ENCODE measurements at places on chromosomes 1 and 21.

- peak; percentile 72 for DNase-seq
Observed at GRCh38 chr1:223363856-223364684, at the start of gene SUSD4. Gene SUSD4 (minus strand): TSS chr1:223364176. CDS start chr1:223363425, 751 bp downstream.

GRCh38 chr1:59243550-59243949 lies 53.3 kb upstream of the FGGY start:
- no peak for DNase-seq

- peak; percentile 43 for DNase-seq
Observed at GRCh38 chr1:11700601-11701467, 9.3 kb downstream of the DRAXIN start.

GRCh38 chr1:206803221-206803730 lies 31.0 kb upstream of the IL10 start:
- no peak for DNase-seq

- DNase-seq, result no peak
Observed at GRCh38 chr21:45601551-45601950, 42.0 kb upstream of the PCBP3 start.

- DNase-seq, result no peak
Observed at GRCh38 chr21:44354775-44355771, 1.7 kb downstream of the TRPM2 start.

- DNase-seq, result no peak
Observed at GRCh38 chr1:179366093-179366800, 476 bp downstream of the AXDND1 start.

DNA sequence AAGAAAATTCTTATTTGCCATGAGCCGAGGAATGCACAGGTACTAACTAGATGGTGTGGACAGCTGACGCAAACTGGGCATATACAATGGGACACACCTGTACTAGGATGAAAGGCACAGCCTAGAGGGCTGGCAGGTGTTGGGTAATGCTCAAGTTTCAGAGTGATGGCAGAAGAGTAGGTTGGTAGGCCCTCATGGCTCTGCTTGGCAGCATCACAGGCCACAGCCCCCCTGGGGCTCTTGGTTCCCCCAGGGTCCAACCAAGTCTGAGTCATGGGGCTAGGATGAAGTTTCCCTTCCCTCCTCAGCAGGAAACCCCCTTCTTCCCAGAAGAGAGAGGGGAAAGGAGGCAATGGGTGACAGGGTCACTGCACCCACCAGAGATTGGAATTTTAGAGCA lies 35.2 kb downstream of the SPEN start:
- DNase-seq, result no peak

DNA sequence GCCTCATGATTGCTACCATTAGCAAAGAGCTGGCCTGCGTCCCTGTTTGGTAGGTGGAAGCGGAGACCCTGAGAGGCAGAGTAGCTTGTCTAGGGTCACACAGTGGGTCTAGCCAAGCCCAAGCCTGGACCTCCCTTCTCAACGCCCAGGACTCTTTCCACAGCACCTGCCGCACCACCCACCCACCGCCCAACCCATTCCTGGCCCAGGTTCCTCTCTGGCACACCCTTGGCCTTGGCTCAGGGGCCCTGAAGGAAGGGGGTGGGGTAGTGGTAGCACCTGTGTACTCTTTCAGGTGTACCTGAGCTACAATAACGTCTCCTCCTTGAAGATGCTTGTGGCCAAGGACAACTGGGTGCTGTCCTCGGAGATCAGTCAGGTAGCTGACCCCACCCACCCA lies 19.3 kb downstream of the FAM151A start:
- no peak for DNase-seq

DNA sequence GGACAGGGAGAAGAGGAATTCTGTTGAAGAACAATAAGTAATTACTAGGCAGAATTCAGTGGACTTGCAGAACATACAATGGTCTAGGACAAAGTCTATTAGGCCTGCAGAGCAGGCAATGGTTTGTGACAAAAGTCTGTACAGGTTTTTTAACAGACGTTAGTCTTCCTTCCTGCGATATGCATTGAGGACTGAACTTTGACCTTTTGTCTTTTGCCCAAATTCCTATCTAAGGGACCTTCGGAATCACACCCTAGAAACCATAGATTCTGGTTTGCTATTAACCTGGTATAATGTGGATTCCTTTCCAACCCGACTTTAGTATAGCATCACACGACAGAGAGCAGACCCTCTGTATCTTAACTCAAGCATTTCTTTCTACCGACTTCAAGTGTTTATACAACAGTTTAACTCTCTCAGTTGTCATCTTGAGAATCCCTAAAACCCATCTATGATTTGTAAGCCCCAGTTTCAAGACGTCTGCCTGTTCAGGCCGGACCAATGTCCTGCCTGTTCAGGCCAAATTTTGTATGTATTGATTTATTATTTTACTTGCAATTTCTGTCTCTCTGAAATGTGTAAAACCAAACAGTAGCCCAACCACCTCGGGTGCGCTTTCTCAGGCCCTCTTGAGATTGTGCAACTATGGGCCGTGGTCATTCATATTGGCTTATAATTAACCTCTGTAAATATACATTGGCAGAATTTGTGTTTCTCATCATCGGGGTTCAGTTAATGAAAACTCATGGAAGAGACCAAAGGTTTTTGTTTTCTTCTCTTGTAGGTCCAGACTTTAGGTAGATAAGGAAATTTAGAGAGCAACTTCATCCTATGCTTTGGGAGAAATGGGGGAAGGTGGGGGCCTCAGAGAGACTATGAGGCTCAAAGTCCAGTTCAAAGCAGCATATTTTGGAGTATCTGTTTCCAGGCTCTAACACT lies 76.9 kb upstream of the TNFSF18 start:
- no peak for DNase-seq

DNA sequence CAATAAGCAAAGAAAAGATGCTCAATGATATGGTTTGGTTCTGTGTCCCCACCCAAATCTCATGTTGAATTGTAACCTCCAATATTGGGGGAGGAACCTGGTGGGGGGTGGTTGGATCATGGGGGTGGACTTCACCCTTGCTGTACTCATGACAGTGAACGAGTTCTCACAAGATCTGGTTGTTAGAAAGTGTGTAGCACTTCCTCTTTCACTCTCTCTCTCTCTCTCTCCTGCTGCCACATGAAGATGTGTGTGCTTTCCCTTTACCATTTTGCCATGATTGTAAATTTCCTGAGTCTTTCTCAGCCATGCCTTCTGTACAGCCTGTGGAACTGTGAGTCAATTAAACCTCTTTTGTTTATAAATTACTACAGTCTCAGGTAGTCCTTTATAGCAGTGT lies 248.4 kb downstream of the HHIPL2 start:
- DNase-seq, result no peak

- no peak for DNase-seq
Observed at GRCh38 chr1:241730031-241730430, 78.0 kb downstream of the WDR64 start.

DNA sequence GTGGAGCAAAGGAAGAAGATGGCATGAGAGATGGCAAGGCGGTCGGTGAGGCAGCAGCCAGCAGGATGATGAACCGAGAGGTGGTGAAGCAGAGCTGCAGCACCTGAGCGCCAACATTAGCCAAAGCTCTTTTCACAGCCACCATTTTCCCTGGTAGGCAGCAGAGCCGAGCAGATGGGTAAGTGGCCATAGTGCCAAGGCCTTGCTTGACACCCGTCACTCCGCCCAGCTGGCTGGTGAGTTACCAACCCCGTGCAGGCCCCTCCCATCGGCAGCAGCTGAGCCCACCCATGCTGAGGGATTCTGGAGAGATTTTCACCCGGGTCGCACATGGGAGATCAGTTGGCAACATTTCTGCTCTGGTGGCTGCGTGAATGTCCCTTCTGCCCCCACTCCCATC lies 647.7 kb downstream of the PTPRU start:
- no peak for DNase-seq

GRCh38 chr1:184044603-184045376 lies 6.7 kb upstream of the TSEN15 start:
- DNase-seq, result no peak

- no peak for DNase-seq
Observed at GRCh38 chr1:180951836-180952656, 39.3 kb downstream of the KIAA1614 start.

DNA sequence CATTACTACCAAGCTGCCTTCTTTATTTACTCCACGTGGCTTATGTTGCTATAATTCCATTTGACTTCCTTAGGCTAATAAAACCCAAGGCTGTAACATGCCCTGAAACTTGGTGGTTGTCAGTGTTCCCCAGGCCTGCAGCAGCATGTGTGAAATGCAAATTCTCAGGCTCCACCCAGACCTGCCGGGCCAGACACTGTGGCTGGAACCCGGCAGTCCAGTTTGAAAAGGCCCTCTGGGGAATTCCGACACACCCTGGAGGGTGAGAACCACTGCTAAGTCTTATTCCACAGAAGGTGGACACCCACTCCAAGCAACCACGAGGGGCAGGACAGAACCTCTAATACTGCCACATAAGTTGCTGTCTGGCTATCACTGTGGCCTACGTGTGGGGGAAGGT lies 41.4 kb downstream of the URB1 start:
- DNase-seq, result no peak

- no peak for DNase-seq
Observed at GRCh38 chr1:69697340-69697739, 129.6 kb downstream of the LRRC7 start.

- DNase-seq, result no peak
Observed at GRCh38 chr1:68216089-68216772, 16.1 kb downstream of the WLS start.

DNA sequence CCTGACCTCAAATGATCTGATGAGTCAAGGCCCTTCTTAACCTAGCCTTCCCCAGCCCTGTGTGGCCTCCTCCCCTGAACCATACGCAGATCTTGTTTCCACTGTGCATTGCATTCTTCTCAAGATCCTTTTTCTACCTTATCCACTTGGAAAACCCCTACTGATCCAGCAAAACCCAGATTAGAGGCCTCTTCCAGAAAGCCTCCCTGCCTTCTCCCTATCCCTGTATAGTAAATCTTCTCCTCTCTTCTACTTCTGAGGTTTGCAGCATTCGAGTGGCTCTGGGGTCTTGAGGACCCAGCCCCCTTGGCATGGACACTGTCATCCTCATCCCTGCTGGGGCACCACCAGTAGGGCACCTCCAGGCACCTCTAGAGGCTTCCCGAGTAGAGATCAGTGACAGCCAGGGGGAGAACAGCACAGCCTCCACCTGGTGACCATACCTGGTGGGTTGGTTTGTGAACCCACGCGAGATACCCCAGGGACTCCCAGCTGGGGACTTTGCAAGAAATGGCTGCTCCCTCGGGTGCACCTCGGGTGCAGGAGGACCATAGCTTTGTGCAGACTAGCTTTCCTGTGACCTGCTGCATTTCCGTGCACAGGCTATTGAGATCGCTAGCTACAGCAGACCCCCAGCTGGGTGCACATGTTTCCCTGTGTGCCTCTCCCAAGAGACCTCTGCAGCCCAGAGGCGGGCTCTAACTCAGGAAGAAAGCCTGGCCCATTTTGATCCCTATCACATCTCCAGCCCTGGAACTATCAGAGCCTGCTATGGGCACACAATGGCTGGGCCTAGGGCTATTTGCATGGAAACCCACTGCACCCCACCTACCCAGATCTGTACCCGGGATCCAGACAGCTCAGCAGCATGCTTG lies 34.2 kb downstream of the MATN1 start:
- DNase-seq, result no peak

- no peak for DNase-seq
Observed at GRCh38 chr1:17470021-17470799, 30.7 kb upstream of the RCC2 start.

GRCh38 chr1:209155546-209155945 lies 428.0 kb upstream of the CAMK1G start:
- DNase-seq, result no peak

- no peak for DNase-seq
Observed at GRCh38 chr1:12447307-12447706, 170.7 kb downstream of the DHRS3 start.

DNA sequence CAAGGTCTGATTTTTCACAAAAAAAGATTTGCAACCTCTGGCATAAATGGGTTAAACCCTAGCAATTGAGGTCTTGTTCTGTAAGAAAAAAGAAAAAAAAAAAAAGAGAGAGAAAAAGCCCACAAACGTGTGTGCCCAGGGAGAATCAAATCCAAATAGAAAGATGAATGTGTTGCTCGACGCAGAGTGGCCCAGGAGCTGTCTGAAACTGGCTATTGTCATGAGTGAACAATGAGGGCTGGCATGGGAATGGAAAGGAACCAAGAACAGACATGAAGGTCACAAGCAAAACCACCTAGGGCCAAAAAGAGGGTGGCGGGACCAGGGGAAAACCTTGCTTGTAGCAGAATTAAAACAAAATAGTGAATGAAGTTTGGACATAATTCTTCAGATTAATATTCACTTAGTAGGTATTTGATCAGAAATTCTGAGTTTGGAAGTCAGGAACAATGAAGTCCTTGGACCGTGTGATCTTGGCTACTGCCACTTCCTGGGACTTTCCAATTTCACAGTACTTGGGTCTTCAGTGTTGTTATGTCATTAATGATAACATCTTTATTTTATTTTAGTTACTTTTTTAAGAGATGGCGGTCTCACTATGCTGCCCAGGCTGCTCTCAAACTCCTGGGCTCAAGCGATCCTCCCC lies 3.1 kb downstream of the ENO1 start:
- DNase-seq, result no peak

- DNase-seq, result no peak
Observed at GRCh38 chr1:183073320-183073719, 50.1 kb downstream of the LAMC1 start.

GRCh38 chr1:116261227-116261626 lies 111.8 kb upstream of the ATP1A1 start:
- DNase-seq, result no peak

GRCh38 chr1:162756523-162756922 lies 34.0 kb upstream of the HSD17B7 start:
- no peak for DNase-seq

GRCh38 chr1:247118946-247119446 lies 14.8 kb upstream of the ZNF669 start:
- DNase-seq, result peak; percentile 46

DNA sequence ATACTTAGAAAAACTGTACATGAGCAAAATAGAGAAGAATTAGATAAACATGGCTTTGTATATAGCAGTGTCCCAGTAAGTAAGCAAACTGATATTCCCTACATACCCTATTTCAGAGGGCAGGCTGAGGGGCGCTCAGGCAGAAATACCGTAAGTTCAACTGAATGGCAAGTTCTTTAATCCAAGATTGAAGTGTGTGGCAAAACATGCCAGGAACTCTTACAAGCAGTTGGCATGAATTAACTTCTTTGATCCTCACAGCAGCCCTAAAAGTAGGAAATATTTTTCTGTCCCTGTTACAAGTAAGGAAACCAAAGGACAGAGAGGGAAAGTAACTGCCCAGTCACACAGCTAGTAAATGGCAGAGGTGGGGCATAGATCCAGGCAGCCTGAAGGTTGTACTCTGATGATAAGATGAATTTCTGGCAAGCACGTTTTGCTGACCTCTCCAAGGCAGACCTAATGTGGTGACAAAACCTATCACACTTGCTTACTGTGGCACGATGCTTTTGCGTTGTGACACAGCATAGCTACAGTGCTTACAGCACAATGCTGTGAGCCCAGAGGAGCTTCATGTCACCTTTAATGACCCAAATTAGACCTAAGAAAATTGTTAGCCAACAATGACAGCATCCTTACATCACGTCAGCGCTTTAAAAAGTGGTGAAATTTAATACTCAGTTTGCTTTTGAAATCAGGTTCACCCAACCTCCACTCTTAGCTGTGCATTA lies 35.0 kb upstream of the THEM4 start:
- DNase-seq, result no peak

GRCh38 chr1:30410153-30410851 lies 313.1 kb downstream of the MATN1 start:
- DNase-seq, result no peak

GRCh38 chr1:111154021-111154999 lies 14.3 kb downstream of the CEPT1 start:
- DNase-seq, result no peak
